ENCODE measurements at places on chromosomes 1 and 21.
A peak's percentile ranks its signal among the peaks of the same experiment; 100 is the strongest.

DNA sequence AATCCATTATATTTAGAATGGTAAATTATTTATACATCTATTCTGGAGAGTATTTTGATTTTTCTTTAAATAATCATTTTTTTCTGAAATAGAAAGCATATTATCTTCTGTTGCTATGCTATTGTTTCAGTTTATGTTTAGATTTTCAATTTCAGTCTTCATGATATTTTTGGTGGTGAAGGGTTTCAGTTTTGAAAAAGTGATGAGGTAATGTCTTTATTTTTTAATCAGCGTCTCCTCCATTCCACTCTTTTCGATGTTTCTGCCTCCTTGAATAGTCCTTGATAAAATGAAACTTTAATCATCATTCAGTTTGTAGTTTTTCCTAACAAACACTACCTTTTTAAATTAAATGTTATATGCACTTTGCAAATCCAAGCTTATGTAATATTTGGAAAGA, 428.6 kb downstream of the PTPRC start:
- DNase-seq = no peak

DNA sequence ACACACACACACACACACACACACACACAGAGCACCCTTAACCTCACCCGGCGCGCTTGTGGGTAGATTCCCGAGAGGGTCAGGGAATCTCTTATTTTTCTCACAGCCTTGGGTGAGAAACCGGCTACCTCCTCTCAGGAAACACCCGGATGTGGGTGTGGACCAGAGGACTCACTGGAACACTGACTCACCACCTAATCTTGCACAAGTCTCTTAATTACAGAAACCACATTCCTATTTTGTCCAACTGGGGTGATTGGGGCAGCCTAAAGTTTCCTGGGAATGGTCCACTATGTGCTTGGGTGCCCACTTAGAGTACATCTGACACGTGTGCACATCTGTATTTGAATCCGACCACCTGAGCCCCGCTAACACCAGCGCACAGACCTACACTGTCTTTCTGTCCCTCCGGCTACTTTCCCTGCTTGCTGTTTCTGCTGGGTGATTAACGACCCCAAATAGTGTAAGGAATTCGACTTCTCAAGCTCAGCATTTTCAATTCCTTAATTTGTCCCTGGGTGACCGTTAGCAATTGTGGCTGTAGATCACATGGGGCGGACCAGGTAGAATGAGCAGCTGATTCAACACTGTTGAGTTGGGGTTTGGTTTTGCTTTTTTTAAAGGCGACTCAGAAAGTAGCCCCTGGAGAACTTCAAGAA, 14.0 kb upstream of the TBX15 start:
- no peak for DNase-seq

DNA sequence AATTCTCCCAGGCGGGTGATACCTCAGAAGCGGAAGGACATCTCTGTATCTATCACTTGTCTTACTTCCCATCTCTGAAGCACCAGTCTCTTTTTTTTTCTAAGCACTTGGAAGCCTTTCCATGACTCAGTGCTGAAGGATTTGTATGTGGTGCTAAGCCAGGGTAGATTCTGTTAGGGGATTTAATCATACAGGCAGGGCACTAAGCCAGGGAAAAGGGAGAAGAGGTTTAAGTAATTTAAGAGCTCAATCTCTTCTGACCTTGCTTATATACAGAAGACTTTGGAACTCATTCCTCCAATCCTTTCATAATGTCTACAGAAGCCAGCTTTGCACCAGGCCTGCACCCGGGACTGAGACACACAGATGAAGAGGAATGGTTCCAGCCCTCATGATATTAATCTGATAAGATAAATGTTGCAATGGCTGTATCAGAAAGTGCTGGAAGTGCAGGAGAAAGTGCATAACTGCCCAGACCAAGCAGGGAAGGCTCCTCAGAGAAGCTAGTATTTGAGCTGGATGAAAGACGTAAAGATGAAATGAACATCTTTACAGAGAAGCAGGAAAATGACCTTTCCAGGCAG, 11.0 kb downstream of the FAM163A start:
- DNase-seq = no peak

DNA sequence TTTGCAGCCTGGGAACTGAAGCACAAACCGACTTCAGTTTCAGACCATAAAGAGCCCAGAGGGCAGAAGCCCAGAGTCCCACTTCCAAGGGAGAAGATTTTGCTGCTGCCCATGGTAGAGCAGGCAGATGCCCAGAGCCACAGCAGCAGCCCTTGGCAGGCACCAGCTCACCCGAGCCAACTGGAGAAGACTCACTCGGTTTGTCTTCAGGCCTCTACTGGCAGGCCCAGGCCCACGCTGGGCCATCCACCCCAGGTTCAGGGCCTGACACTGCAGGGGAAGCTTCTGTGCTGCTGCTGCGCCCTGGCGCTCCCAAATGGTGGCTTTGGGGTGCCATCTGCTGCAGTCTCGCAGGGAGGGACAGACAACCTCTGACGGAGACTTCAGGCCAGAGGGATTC, 33.3 kb downstream of the SLC66A1 start:
- DNase-seq = no peak

- no peak for DNase-seq
Measured at GRCh38 chr21:26085882-26086281, 84.7 kb downstream of the APP start.

DNA sequence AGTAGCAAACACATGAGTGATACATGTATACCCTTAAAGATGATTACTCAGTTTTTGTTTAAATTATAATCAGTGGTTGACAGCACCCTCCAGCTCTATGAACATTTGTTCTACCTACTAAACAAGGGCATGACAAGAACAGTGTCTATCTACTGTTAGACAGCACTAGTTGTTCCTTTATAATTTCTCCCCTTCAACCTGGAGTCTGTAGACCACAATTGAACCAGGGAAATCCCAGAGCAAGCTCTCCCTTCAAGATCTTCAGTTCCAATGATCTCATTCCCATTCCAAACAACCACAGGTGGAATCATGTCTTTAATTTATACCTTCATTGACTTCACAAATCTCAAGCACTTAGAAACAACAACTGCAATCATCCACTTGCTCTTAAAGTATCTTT, 216.1 kb downstream of the HHIPL2 start:
- DNase-seq = no peak

DNA sequence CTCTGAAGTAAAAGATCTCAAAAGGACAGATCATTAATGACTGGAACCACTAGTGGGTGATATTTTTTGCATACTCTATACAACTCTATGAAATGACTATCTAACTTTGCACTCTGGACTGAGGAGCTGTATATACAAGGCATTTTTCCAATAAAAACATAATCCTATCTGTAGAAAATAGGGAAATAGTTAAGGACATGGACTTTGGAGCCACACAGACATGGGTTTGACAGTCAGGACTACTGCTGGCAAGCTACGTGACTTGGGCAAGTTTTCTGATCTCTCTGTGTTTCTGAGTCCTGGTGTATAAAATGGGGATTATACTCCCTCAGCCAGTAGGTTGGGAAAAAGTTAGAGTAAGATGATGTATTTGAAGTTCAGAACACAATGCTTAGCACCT, 20.9 kb upstream of the HSD3B2 start:
- no peak for DNase-seq

- DNase-seq = peak; percentile 89
Measured at GRCh38 chr21:33360881-33361602, 36.3 kb downstream of the IFNAR1 start.

DNA sequence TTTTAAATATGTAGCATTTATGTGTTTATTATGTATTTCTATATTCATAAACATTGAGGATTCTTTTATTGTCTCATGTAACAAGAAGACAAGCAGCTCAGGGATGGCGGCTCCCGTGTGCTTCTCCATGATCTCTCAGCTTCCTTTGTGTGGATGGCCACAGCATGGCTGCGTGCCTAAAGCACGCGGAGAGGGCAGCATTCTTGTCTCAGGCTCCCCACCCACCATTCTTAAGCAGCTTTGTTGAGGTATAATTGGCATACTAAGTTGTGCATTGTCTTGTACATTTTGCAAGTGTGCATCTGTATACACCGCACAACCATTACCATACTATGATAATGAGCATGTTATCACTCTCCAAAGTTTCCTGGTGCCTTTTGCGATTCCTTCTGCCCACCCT, 81.6 kb downstream of the CAMTA1 start:
- DNase-seq = no peak

All from activated CD4-positive, alpha-beta T cell treated with anti-CD3 and anti-CD28 coated beads, Interleukin-2, amount 50 U/mL, for 24 hours (primary cell).